ENCODE measurements at places on chromosomes 3 and 15.

- DNase-seq: no peak
These were observed 157.4 kb upstream of the LRTM1 start for GRCh38 chr3:55085231-55085630.

GRCh38 chr3:8413337-8413926 lies 88.2 kb upstream of the LMCD1 start:
- no peak for DNase-seq

DNA sequence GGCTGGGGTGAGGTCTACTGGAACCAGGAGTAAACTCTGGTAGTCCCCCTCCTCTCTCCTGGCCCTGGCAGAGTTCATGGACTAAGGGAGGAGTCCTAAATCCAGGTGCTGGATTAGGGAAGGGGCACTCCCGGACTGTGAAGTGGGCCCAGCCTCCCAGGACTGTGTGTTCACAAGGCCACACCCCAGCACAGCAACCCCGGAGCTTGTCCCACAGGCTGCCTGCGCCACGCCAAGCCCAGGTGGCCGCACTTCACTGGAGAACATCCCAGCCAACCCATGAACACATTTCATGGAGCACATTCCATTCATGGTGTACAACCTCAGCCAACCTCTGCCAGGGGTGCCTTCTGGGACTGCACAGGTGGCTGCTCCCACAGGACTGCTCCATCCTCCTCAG lies 8.2 kb downstream of the ARPIN start:
- DNase-seq: no peak

DNA sequence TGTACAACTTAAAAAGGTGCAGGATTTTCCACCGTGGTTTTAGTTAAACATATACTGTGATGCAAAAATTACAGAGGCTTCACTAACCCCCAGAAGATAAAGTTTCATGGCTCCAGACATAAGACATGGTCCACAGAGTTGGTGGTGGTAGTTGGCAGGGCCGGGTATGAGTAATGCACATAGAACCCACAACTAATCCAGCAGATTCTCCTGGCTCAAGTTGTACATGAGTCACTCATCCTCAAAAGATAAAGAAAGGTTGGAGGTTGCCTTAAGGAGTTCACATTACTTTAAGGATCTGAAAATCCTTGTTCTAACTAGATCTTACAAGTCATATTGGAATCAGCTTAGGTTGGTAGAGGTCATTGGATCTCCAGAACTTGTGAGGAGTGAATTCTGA lies 98.3 kb upstream of the ZBTB20 start:
- no peak for DNase-seq

- DNase-seq: no peak
These were observed 64.9 kb downstream of the SLC7A14 start for GRCh38 chr3:170520996-170521395.

DNA sequence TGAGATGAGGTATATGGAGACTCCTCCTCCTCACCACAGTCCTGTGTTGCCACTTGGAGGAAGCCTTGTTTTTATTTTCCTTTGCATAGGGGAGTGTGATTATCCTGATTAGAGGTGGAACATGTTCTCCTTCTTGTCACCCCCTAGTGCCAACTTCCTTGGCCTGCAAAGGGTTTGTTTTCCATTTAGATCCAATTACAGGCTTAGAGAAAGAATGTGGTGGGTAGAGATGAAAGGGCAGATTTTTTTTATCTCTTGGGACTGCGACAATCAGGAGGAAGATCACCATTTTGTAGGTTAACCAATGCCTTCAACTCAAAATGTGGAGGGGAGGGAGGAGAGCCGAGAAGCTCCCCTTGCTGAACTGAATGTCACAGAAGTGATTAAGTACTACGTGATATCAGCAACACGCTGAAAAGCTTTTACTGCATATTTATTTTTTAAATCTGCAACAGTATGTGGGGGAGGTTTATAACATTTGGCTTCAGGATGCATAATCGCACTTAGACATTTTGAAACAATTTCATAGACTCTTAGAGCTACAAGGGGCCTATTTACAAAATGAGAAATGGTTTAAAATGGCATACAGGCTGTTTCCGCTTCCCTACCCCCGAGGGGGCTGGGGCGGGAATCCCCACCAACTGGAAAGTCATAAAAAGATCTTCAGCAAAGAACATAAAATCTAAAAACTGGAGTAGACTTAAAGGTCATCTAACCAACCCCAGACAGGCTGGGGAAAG lies 2.4 kb downstream of the LMCD1 start:
- DNase-seq: no peak

DNA sequence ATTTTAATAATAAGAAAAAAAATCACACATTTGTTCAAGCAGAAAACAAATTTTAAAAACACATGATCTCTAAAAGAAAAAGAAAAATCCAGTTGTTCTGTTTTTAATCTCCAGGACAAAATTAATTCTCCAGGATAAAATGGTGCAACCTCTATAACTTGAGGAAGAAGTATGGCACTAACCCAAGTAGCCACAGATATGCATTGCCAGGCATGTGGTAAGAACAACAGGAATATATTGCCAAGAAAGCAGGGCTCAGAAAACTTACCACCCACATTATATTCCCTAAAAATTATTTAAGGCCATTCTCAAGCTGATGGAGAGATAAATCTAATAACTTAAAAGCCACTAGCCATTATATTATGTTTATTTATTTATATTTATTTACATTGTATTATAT lies 295.7 kb upstream of the TMCO5A start:
- no peak for DNase-seq

DNA sequence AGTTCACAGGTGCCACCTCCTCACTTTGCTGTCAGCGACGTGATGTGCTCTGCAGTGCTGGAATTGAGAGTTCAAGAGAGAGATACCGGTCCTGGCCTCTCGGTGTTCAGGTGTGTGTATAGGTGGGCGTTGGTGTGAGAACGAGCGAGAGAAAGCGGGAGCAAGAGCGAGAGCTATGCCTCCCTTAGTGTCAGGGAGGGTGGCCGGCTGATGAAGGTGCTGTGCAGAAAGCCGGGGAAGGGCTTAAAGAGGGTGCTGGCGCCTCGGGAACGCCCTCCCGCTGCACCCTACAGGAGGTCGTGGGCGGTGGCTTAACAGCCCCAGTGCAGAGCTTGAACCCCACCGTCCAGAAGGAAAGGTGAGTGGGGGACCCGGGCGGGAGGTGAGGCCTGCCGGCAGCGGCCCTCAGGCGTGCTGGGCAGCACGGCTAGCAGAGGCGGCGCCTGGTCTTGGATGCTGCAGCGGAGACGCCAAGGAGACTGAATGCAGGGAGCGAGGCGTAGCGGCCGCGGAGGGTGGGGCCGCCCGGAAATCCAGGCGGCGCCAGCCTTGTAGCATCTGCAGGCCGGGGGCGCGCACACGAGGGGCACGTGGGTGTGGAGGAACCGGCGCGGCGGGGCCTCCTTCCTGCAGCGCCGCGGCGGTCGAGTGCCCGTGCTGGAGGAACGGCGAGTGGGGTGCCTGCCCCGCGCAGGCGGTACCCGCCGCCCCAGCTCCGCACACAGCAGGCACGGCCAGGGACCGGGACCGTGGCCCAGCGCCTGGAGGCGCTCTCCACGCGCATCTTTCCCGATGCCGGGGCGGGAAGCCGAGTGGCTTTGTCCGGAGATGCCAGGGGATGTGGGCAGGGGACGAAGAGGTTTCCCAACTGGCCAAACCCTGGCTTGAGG lies 246.8 kb upstream of the TOPAZ1 start:
- DNase-seq: no peak

DNA sequence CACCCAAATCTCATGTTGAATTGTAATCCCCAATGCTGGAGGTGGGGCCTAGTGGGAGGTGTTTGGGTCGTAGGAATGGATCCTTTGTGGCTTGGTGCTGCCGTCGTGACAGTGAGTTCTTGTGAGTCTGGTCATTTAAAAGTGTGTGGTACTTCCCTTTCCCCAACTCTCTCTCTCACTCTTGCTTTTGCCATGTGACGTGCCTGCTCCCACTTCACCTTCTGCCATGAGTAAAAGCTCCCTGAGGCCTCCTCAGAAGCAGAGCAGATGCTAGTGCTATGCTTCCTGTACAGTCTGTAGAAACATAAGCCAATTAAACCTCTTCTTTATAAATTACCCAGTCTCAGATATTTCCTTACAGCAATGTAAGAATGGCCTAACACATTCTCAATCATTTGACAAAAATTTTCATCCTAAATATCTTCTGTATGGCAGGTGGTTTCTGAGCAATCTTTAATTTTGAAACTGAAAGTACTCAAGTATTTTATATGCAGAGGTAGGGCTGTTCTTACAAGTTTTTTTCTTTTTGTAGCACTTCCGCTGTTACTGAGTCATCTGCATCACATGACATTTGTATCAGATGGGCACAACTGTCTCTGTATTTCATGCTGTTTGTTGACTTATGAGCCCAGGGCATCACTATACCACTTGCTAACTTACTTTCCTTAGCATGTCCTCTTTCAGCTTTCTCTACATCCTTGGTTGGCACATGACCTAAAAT lies 8.8 kb downstream of the RPL39L start:
- DNase-seq: no peak

GRCh38 chr15:74259292-74259648 lies 23.1 kb downstream of the CCDC33 start:
- DNase-seq: no peak

DNA sequence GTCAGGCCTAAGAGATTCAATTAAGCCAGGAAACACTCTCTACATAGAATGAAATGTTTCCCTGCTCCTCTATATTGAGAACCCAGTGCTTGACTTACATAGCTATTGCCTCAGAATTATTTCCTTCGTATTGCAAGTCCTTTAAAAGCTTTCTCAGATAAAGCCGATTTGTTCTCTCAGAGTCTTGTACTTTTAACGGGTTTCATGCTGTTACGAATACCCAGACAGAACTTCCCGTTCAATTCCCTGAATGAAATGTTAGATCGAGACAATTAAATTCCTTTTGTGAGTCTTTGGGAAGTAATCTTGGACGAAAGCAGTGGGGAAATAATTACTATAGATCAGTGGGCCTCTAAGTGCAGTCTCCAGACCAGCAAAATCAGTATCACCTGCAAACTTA lies 102.8 kb upstream of the CHL1 start:
- DNase-seq: no peak

DNA sequence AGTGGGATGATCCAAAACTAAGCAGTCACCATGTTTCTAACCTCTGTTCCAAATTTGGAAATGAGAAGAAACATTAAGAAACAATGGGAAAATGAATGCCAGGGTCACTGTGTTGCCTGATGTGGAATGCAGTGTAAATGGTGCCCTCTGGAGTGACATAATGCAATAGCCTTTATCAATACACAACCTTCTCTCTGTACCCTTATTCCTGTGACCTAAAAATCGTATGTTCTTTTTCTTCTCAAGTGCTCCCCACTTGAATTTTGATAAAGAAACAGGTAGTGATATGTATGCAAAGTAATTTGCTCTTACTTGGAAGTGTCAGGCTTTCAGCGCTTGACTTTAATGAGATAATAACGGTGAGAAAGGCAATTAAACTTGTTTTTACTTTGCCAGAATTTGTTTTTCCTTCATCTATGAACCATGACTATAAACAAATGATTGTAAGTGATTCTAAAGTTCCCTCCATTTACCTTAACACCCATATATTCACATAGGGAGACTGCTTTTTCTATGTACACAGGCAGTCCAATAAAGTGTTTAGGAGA lies 145.8 kb upstream of the THRB start:
- no peak for DNase-seq

GRCh38 chr3:46946856-46947545 lies 29.5 kb downstream of the CCDC12 start:
- DNase-seq: peak; percentile 73

- no peak for DNase-seq
These were observed 20.3 kb downstream of the GMPS start for GRCh38 chr3:155890671-155891190.

- no peak for DNase-seq
These were observed 41.0 kb upstream of the IREB2 start for GRCh38 chr15:78396976-78397375.

GRCh38 chr15:31501536-31502157 lies 175.0 kb downstream of the KLF13 start:
- no peak for DNase-seq

DNA sequence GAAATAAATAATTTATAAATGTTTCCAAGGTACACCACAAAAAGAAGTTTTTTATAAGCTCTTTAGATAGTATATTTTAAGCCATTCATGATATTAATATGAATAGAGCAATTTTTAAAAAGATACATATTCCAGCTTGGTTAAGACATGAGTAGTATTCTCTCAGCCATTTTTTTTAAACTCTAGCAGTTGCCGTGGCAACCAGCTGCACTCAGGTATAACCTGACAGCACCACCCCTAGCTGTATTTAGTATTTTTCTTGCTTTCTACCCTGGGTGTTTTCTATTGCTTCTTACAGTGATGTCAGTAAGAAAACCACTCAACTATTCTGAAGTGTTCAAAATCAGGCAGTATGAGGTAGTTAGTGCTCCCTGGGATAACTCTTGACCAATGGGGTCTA lies 496.3 kb upstream of the CNTN3 start:
- DNase-seq: no peak

- no peak for DNase-seq
These were observed 101.4 kb upstream of the HACD2 start for GRCh38 chr3:123686251-123686650.

DNA sequence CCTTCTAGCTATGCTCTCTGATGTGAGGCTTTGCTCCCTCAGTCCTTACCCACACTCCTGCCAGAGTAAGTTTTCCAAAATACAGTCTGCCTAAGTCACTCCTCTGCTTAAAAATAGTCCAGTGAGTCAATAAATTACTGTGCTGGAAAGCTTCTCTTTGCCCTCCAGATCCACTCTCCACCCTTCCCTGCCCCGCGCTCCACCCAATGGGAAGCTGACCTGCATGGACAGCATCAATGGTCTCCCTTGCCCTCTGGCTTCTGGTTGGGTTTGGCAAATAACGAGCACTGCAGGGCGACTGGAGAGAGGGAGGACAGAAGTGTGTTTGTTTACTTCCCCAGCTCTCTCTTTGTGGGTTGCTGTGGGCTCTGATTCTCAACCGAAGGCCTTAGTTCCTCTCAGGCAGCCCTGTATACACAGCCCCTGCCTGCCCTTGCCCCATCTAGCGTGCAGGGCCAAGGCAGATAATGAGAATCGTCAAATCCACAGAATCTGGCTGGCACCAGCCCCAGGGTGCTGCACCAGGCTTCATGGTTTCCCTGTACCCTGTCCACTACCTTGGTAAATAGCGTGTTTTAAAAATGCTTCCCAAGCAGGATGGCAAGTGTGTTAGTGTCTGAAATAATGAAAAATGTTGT lies 110.4 kb downstream of the ADAMTSL3 start:
- DNase-seq: no peak

DNA sequence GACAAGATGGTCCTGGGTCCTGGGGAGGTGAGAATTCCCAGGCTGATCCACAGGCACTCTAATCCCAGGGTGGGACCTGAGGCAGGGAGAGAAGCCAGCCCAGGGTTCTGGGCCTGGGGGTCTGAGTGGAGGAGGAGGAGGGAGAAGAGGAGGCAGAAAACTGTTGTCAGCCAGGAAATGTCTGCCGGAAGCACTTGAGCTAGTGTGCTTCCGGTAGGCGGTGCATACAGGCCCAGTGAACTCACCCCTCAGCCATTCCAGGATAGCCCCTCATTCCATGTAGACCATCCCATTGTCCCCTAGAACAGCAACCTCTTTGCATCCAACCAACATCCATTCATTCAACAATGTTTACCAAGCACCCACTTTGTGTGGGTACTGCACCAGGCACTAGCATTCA lies 47.9 kb upstream of the LCTL start:
- no peak for DNase-seq

All from activated T-helper 1 cell treated with Interleukin-2 at 50 U/mL for 16 hours (primary cell).